PC-3 (cell line): ENCODE measurements at places on chromosomes 4 and X.

GRCh38 chr4:69859140-69859685 is 732 bp downstream of the SULT1E1 start:
- DNase-seq, result no peak
- H3K27ac ChIP-seq, result no peak overlapping the region
- no peak overlapping the region for H3K4me3 ChIP-seq
- no peaks in the 10 kb centered on the region for H3K27me3 ChIP-seq

- peak overlapping the region; percentile 83 for H3K4me3 ChIP-seq
- peaks cover 17% of the 10 kb centered on the region for H3K27me3 ChIP-seq
- no peak for DNase-seq
These were observed 39.3 kb upstream of the IQSEC2 start for GRCh38 chrX:53320543-53321229.

- no peak overlapping the region for H3K27ac ChIP-seq
- peaks cover 22% of the 10 kb centered on the region for H3K4me1 ChIP-seq
- no peaks in the 10 kb centered on the region for H3K27me3 ChIP-seq
- no peaks in the 10 kb centered on the region for H3K36me3 ChIP-seq
- no peak overlapping the region for H3K4me3 ChIP-seq
These were observed 113.8 kb upstream of the ENPP6 start for GRCh38 chr4:184331268-184331995.

- H3K4me3 ChIP-seq, result no peak overlapping the region
- peaks cover 11% of the 10 kb centered on the region; the same call in 1 of the 2 replicates for H3K27me3 ChIP-seq
- no peak overlapping the region for H3K27ac ChIP-seq
- DNase-seq, result no peak
- H3K36me3 ChIP-seq, result no peaks in the 10 kb centered on the region
- H3K4me1 ChIP-seq, result no peaks in the 10 kb centered on the region
These were observed 9.8 kb upstream of the FRAS1 start for GRCh38 chr4:78047366-78047765.

GRCh38 chr4:10117359-10118047 is 904 bp upstream of the WDR1 start:
- H3K4me3 ChIP-seq, result peak overlapping the region; percentile 80
- peaks cover 24% of the 10 kb centered on the region for H3K36me3 ChIP-seq
- H3K27ac ChIP-seq, result peak overlapping the region; percentile 37; the same call in 1 of the 2 replicates
- peaks cover 20% of the 10 kb centered on the region for H3K4me1 ChIP-seq
- no peaks in the 10 kb centered on the region for H3K27me3 ChIP-seq

DNA sequence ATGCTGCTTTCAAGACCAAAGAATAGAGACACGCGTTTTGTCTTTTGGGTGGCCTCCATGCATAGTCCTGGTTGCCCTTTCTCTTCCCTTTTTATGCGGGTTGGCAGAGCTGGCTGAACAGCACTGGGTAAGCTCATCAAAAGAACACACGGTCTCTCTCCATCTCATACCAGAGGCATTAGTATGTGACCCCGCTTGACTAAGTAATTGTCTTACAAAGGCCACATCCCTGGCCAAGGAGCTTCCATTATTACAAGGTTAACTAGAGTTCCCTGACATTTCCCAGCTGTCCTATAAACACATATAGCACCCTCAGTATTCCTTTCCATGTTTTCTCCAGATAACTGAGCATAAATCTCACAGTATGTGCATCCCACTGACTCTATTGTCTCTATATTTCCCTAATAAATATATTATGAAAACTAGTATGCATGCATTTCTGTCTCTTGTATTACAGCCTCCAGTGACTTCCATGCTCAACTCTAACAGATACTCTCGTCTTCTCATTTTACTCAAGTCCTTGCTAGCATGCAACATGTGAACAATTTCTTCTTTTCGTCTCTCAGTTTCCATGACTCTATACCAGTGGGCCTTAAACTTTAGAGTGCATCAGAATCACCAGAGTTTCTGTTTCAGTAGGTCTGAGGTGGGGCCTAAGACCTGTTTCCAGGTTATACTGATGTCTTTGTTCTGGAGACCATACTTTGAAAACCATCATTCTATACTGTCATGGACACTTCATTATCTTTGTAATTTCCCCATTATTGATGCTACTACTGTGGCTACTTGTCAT is 247.7 kb upstream of the ARSJ start:
- H3K4me3 ChIP-seq, result no peak overlapping the region
- DNase-seq, result no peak
- H3K4me1 ChIP-seq, result no peaks in the 10 kb centered on the region
- no peaks in the 10 kb centered on the region for H3K36me3 ChIP-seq

DNA sequence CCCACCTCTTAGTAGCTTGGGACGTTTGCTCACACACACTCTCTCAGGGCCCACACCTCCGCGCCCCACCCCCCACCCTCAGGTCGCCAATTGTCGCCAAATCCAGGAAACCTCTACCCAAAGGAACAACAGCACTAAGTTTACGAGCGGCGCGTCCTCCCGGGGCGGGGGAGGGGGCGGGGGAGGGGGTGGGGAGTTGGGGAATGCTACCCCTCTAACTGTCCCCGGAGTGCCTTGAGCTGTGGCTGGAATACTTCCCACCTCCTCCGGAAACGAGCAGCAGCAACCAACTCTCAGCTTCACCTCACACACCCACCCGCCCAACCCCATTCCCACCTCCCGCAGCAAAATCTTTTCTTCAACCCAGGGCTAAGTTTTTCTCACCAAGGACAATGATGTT is 135.6 kb upstream of the ZIC3 start:
- H3K4me3 ChIP-seq, result no peak overlapping the region
- H3K4me1 ChIP-seq, result no peaks in the 10 kb centered on the region
- H3K27ac ChIP-seq, result no peak overlapping the region
- no peaks in the 10 kb centered on the region for H3K36me3 ChIP-seq
- peaks cover 25% of the 10 kb centered on the region for H3K27me3 ChIP-seq
- DNase-seq, result no peak

DNA sequence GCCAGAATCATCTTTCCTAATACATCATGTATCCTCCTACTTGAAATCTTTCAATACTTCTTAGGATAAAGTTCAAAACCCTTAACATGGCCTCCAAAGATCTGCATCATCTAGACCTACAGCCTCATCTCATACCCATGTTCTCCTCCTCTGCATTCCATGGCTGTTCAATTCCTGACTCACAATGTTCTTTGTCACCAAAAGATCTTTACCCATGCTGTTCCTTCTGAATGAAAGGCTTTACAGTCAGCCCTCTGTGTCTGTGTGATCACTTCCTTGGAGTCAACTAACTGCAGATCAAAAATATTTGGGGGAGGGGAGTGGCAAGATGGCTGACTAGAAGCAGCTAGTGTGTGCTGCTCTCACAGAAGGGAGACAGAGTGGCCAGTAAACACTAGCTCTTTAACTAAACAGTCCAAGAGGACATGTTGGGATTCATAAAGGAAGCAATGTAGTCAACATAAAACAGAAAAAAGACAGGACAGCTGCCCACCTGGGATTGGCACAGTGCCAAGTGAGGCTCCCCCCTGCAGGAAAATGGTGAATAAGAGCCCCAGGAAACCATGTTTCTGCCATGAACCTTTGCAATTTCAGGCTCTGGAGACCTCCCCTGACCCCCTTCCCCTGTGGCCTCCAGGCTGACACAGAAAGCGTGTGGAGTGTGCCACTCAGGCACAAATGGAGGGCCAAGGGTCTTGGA is 31.9 kb downstream of the CBR4 start:
- H3K27ac ChIP-seq, result no peak overlapping the region
- H3K27me3 ChIP-seq, result no peaks in the 10 kb centered on the region
- no peaks in the 10 kb centered on the region for H3K4me1 ChIP-seq
- DNase-seq, result peak; percentile 14
- peaks cover 6% of the 10 kb centered on the region; the same call in 1 of the 2 replicates for H3K36me3 ChIP-seq
- H3K4me3 ChIP-seq, result no peak overlapping the region

DNA sequence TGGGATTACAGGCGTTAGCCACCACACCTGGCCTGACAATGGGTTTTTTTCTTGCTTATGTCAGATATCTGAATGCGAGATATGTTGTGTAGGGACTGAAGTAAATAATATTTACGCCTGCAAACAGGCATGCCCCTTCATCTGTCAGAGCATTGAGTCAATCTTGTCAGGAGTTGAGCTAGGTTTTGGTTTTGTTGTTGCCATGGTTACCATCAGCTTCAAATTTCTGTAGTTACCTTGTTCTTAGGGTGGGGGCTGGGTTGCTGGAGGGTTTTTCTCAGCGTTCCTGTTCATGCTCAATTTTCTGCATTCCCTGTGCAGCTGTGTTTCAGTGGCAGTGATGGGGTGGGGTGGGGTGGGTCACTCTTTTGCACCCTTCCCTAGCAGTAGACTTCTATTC is 14.5 kb downstream of the MRPL1 start:
- peaks cover 3% of the 10 kb centered on the region; the same call in 1 of the 2 replicates for H3K36me3 ChIP-seq
- no peaks in the 10 kb centered on the region for H3K27me3 ChIP-seq
- H3K4me3 ChIP-seq, result no peak overlapping the region

- H3K4me1 ChIP-seq, result peaks cover 22% of the 10 kb centered on the region
- peak within 1 kb of the TSS; percentile 80 for H3K4me3 ChIP-seq
- no peaks in the 10 kb centered on the region for H3K27me3 ChIP-seq
- peak; percentile 87 for DNase-seq
These were observed at the start of gene ARAP2 for GRCh38 chr4:36244257-36245082. TSS of gene ARAP2 (minus strand) at chr4:36244514. CDS start at chr4:36229486, 15,028 bp downstream.

GRCh38 chrX:43961699-43962098 is 11.5 kb downstream of the NDP start:
- DNase-seq, result peak; percentile 62
- no peaks in the 10 kb centered on the region for H3K36me3 ChIP-seq
- no peaks in the 10 kb centered on the region for H3K27me3 ChIP-seq
- no peak overlapping the region for H3K27ac ChIP-seq
- peaks cover 8% of the 10 kb centered on the region for H3K4me1 ChIP-seq

- H3K27me3 ChIP-seq, result no peaks in the 10 kb centered on the region
- no peaks in the 10 kb centered on the region for H3K4me1 ChIP-seq
- H3K4me3 ChIP-seq, result no peak overlapping the region
- no peak overlapping the region for H3K27ac ChIP-seq
- DNase-seq, result no peak
These were observed 123.9 kb downstream of the SLC7A11 start for GRCh38 chr4:138118270-138118669.

GRCh38 chrX:155027509-155028066 is 944 bp downstream of the FUNDC2 start:
- H3K27ac ChIP-seq, result peak overlapping the region; percentile 90
- H3K36me3 ChIP-seq, result no peaks in the 10 kb centered on the region
- peak; percentile 38 for DNase-seq
- peak overlapping the region; percentile 77 for H3K4me3 ChIP-seq
- H3K4me1 ChIP-seq, result peaks cover 13% of the 10 kb centered on the region
- no peaks in the 10 kb centered on the region for H3K27me3 ChIP-seq

GRCh38 chr4:32560306-32560705 is 1840.1 kb downstream of the PCDH7 start:
- DNase-seq, result peak; percentile 62
- H3K4me1 ChIP-seq, result peaks cover 9% of the 10 kb centered on the region
- no peaks in the 10 kb centered on the region for H3K36me3 ChIP-seq
- no peaks in the 10 kb centered on the region for H3K27me3 ChIP-seq
- peak overlapping the region; percentile 64 for H3K4me3 ChIP-seq

DNA sequence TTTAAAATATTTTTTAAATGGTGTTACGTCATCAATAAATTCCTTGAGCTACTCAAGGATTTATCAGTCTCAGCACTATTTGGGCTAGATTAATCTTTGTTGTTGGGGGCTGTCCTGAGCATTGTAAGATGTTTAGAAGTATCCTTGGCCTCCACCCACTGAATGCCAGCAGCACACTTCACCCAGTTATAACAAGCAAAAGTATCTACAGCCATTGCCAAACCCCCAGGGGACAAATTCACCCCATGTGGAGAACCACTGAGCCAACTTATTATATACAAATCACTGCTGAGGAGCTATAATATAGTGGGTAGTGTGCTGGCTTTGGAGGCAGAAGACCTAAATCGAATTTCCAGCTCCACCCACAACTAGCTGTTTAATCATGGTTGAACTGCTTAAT is 58.3 kb downstream of the ATP10D start:
- H3K4me3 ChIP-seq, result no peak overlapping the region
- no peak for DNase-seq
- H3K27ac ChIP-seq, result no peak overlapping the region
- H3K36me3 ChIP-seq, result no peaks in the 10 kb centered on the region
- no peaks in the 10 kb centered on the region for H3K27me3 ChIP-seq

DNA sequence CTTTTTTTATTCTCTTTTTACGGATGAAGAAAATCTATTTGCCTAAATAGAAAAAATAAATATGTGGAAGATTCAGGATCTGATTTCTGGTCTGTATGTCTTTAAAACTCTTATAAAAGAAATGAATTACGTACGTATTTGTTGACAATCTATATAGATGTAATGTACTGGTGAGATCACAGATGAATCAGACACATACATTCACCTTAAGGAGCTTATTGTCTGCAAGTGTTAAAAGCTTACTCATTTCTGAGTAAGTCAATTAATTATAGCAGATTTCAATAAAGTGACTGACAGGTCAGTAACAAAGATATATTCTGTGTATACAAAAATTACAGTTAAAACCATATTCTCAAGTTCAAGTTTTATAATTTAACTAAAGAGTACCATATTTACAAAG is 66.6 kb upstream of the NAF1 start:
- H3K27me3 ChIP-seq, result no peaks in the 10 kb centered on the region
- no peak overlapping the region for H3K27ac ChIP-seq
- no peak for DNase-seq
- H3K4me3 ChIP-seq, result no peak overlapping the region

- no peak for DNase-seq
- no peaks in the 10 kb centered on the region for H3K36me3 ChIP-seq
- H3K4me1 ChIP-seq, result no peaks in the 10 kb centered on the region
- H3K27me3 ChIP-seq, result no peaks in the 10 kb centered on the region
- H3K4me3 ChIP-seq, result no peak overlapping the region
These were observed 104.7 kb downstream of the NCAPG start for GRCh38 chr4:17915439-17915838.

- H3K4me3 ChIP-seq, result no peak overlapping the region
- no peaks in the 10 kb centered on the region for H3K36me3 ChIP-seq
- H3K4me1 ChIP-seq, result peaks cover 19% of the 10 kb centered on the region
- no peak for DNase-seq
- no peaks in the 10 kb centered on the region for H3K27me3 ChIP-seq
- H3K27ac ChIP-seq, result peak overlapping the region; percentile 90
These were observed 45.6 kb upstream of the CHRNA9 start for GRCh38 chr4:40289366-40290188.

- H3K36me3 ChIP-seq, result no peaks in the 10 kb centered on the region
- no peaks in the 10 kb centered on the region for H3K4me1 ChIP-seq
- no peak overlapping the region for H3K27ac ChIP-seq
- no peak overlapping the region for H3K4me3 ChIP-seq
These were observed 57.2 kb downstream of the BMP15 start for GRCh38 chrX:50967736-50968135.

- H3K27ac ChIP-seq, result peak overlapping the region; percentile 99
- H3K36me3 ChIP-seq, result no peaks in the 10 kb centered on the region
- peaks cover 27% of the 10 kb centered on the region for H3K4me1 ChIP-seq
These were observed 541.4 kb upstream of the BOD1L1 start for GRCh38 chr4:14168919-14169318.

DNA sequence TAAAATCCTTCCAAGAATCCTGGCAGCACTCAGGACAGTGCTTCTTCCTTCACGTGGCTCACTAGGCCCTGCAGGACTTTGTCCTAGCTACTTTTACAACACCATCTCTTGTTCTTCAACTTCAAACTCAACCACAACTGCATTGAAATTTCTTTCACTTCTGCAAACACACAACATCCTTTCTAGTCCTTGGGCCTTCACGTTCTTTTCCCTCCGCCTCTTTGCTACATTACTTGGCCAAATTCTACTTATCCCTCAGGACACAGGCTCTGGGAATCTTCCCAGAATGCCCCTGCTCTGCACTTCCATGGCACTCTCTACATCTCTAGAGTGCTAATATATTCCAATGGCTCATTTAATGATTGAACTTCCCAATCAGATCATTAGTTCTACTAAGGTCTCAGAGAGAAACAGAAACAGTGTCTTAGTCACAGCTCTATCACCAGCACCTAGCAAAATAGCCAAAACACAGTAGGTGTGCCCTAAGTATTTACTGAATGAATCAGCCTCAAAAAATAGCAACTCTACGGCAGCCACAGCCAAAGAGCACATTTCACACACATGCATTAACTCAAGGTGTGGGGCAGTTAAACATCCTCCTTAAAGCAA is 73.3 kb downstream of the MANBA start:
- no peaks in the 10 kb centered on the region for H3K27me3 ChIP-seq
- no peak overlapping the region; the same call in 1 of the 2 replicates for H3K4me3 ChIP-seq
